ENCODE measurements at places on chromosomes 13 and 19.

DNA sequence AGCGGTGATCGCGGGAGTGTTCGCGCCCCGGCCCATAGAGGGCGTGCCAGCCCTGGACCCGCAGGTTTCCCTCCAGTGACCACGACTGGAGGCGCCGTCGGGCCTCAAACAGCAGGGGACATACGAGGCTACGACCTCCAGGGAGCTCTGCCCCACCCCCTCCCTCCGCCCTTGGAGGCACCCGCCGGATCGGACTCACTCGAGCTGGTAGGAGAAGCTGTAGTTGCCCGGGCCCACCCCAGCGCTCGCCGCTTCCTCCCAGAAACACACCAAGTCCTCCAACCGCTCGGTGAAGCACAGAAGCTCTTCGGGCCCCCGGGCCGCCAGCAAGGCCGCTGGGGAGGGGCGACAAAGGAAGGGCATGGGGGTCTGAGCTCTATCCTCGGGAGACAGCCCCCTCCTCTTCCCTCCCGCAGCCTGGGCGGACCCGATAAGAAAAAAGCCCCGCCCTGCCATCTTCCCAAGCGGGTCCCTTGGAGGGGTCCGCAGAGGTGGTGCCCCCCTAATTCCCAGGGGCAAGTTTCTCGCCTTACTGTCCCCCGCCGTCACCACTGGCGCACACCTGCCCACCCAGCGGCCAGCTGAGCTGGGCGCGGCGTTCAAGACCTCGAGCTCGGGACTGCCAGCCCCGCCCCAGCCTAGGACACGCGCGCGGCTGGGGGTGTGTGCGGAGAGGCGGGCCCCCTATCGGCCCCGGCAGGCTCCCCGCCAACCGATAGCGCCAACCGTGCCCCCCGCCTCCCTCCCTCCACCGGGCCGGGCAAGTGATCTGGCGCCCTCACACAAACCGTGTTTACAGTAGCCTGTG lies 1.0 kb downstream of the EPOR start:
- H3K36me3 ChIP-seq, result no peaks in the 10 kb centered on the region
- no peaks in the 10 kb centered on the region for H3K4me1 ChIP-seq
- peak overlapping the region; percentile 42 for H3K4me3 ChIP-seq
- H3K27ac ChIP-seq, result peak overlapping the region; percentile 53
- no peaks in the 10 kb centered on the region for H3K27me3 ChIP-seq

DNA sequence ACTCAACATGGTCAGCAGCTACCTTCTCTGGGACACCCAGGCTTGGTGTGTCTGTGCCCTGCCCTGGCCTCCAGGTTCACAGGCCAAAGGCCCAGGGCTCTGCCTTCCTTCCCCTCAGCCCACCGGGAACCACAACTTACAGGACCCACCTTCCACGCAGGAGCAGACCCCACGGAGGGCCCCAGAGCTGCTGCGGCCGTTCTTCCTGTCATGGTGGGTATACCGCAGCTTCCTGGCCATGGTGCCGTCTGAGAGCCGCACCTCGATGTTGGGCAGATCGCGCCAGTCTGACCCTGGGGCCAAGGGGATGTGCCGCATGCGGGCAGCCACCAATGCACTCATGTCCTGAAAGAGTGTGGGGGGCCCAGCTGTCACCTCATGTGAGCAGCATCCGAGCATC lies 17.2 kb upstream of the EIF3G start:
- H3K27me3 ChIP-seq, result no peaks in the 10 kb centered on the region
- no peaks in the 10 kb centered on the region for H3K4me1 ChIP-seq
- H3K36me3 ChIP-seq, result peaks cover 68% of the 10 kb centered on the region
- DNase-seq, result no peak

GRCh38 chr19:13615890-13616289 lies 109.6 kb upstream of the CACNA1A start:
- no peaks in the 10 kb centered on the region for H3K4me1 ChIP-seq
- no peak overlapping the region for H3K27ac ChIP-seq
- DNase-seq, result no peak
- H3K36me3 ChIP-seq, result no peaks in the 10 kb centered on the region
- no peak overlapping the region for H3K4me3 ChIP-seq
- no peaks in the 10 kb centered on the region for H3K27me3 ChIP-seq

DNA sequence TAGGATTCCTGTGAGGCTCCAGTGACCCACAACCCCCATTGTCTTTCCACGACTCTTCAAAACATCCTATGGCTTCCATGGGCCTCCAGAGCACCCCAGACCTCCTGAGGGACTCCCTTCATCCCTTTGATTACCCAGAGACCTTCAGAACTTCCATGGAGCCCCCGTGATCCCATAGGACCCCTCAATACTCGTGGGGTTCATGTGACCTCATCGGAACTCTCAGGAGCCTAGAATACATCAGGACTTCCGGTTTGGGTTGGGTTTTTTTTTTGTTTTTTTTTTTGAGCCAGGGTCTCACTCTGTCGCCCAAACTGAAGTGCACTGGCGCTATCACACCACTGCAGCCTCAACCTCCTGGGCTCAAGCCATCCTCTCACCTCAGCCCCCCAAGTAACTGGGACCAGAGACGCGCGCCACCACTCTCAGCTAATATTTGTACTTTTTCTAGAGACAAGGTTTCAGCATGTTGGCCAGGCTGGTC lies 774 bp downstream of the ALDH16A1 start:
- H3K4me1 ChIP-seq, result no peaks in the 10 kb centered on the region
- H3K4me3 ChIP-seq, result peak overlapping the region; percentile 73

DNA sequence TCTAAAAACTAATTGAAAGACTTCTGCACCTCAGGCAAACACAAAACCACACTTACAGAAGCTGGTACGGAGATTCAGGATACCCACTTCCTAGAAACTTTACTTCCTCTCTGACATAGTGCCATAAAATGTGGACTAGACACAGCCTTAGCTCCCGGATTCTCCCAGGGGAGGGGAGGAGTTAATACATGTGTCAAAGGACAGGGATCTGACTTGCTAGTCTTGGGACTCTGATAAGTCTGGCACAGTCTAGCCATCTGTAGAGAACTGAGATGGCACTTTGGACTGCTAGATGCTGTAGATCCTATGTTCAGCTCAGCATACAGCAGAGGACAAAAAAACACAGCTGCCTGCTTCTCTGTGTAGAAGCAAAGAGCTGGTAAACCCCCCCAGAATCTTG lies 769.8 kb upstream of the MIR17HG start:
- H3K36me3 ChIP-seq, result no peaks in the 10 kb centered on the region
- H3K27me3 ChIP-seq, result no peaks in the 10 kb centered on the region
- DNase-seq, result no peak
- no peak overlapping the region for H3K27ac ChIP-seq
- H3K4me1 ChIP-seq, result no peaks in the 10 kb centered on the region

GRCh38 chr13:42320375-42320787 lies 48.4 kb downstream of the AKAP11 start:
- DNase-seq, result no peak
- no peaks in the 10 kb centered on the region for H3K4me1 ChIP-seq
- H3K4me3 ChIP-seq, result no peak overlapping the region
- peak overlapping the region; percentile 63 for H3K27ac ChIP-seq
- no peaks in the 10 kb centered on the region for H3K27me3 ChIP-seq

GRCh38 chr13:47945738-47946137 lies 55.3 kb downstream of the SUCLA2 start:
- no peaks in the 10 kb centered on the region for H3K27me3 ChIP-seq
- DNase-seq, result no peak
- H3K4me3 ChIP-seq, result no peak overlapping the region

- H3K27ac ChIP-seq, result no peak overlapping the region
- H3K4me1 ChIP-seq, result no peaks in the 10 kb centered on the region
- no peaks in the 10 kb centered on the region for H3K27me3 ChIP-seq
Measured at GRCh38 chr13:24894972-24895300, 131.0 kb downstream of the RNF17 start.

GRCh38 chr13:87680298-87680697 lies 9.1 kb downstream of the SLITRK5 start:
- no peak overlapping the region for H3K27ac ChIP-seq
- no peak for DNase-seq
- no peaks in the 10 kb centered on the region for H3K36me3 ChIP-seq
- no peak overlapping the region for H3K4me3 ChIP-seq

DNA sequence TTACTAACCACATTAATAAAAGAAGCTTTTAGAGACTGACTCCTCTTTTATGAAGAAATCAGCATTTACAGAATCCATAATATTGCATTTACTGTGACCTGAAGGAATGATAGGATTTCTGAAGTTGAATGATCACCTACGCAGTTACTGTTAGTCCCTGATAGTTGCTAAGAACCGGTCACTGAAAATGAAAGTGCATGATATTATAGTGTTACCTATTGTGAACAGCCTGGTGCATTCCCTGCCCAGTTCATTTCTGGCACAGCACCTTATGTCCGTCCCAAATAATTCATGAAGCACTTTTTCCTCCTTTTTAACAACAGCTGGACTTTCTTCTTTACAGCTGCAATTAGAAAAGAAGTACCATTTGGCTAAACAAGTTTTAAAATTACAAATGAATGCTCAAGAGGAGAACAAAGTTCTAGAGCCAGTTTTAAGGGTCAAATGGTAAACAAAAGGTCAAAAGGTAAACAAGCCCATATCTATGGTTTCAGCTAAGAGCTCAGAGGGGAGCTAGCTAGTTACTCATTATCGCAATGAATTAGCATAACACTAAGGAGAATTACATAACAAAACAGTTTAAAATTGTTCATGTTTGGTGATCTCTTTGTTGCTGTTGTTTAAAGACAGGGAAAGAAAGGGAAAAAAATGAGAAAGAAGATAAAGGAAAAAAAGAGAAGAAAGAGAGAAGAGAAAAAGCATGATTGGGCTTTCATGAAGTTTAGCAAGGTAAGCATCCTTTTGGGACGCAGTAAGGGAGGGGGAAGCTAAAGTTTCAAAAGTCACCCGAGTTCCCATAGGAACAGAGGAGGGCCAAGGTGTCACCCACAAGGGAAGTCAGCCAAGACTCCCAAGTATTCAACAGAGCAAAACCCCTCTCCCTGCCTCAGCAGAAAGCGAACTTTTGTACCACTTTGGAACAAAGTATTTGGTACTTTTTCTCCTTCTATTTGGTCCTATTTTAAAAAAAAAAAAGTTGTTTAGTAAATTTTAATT lies 50.2 kb downstream of the FLT3 start:
- no peak overlapping the region for H3K4me3 ChIP-seq
- no peaks in the 10 kb centered on the region for H3K36me3 ChIP-seq
- no peak for DNase-seq

DNA sequence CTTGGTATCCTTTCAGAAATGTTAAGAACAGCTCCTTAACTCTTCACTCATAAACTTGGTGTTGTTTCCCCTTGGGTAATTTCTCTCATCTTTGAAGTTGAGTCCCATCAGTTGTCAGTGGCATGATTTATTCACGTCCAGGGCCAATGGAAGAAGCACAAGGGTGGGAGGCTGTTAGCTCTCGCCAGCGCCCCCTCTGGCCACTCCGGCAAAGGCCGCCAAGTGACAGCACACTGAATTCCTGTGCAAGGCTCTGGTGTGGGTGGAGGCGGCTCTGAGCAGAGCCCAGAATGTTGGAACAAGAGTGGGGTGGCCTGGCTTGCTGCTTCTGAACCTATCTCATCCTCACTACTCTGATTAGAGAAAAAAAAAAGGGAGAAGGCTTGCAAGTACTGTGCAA lies 13.1 kb upstream of the MEDAG start:
- H3K4me1 ChIP-seq, result no peaks in the 10 kb centered on the region
- no peak for DNase-seq
- H3K4me3 ChIP-seq, result no peak overlapping the region
- no peak overlapping the region for H3K27ac ChIP-seq

DNA sequence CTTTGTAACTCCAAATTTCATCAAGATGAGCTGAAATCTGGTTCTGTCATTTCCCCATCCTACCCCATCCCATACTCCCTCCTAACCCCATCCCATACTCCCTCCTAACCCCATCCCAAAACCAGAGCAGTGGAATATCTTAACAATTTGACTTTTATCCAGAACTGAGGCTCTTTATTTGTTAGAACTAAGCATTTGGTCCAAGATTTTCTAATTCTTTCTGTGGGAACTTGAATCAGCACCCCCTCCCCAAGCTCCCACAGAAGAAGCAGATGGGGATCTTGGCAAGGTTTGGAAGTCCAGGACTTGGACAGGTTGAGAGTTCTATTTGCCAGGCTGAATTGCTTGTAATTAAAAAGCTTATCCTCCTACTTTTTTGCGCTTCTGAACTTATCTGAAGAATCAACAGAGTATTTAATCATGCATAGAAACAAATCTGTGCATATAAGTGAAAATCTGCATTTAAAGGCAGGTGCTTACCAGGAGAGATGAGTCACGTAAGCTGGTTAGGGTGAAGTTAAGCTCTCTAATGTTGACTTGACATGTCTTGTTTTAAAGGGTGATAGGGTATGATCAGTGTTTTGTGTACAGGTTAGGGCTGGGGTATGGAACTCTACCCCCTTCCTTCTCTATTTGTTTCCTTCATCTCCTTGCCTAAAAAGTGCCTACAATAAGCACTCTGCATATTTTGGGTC lies 111.1 kb downstream of the COG6 start:
- no peaks in the 10 kb centered on the region for H3K27me3 ChIP-seq
- no peak for DNase-seq
- no peak overlapping the region for H3K27ac ChIP-seq
- H3K4me3 ChIP-seq, result no peak overlapping the region
- H3K4me1 ChIP-seq, result no peaks in the 10 kb centered on the region
- no peaks in the 10 kb centered on the region for H3K36me3 ChIP-seq

- H3K4me1 ChIP-seq, result peaks cover 21% of the 10 kb centered on the region
- DNase-seq, result peak; percentile 81
- H3K27me3 ChIP-seq, result no peaks in the 10 kb centered on the region
- peak overlapping the region; percentile 11 for H3K4me3 ChIP-seq
- H3K36me3 ChIP-seq, result no peaks in the 10 kb centered on the region
Measured at GRCh38 chr19:1076951-1077350, 10.0 kb downstream of the ARHGAP45 start.

DNA sequence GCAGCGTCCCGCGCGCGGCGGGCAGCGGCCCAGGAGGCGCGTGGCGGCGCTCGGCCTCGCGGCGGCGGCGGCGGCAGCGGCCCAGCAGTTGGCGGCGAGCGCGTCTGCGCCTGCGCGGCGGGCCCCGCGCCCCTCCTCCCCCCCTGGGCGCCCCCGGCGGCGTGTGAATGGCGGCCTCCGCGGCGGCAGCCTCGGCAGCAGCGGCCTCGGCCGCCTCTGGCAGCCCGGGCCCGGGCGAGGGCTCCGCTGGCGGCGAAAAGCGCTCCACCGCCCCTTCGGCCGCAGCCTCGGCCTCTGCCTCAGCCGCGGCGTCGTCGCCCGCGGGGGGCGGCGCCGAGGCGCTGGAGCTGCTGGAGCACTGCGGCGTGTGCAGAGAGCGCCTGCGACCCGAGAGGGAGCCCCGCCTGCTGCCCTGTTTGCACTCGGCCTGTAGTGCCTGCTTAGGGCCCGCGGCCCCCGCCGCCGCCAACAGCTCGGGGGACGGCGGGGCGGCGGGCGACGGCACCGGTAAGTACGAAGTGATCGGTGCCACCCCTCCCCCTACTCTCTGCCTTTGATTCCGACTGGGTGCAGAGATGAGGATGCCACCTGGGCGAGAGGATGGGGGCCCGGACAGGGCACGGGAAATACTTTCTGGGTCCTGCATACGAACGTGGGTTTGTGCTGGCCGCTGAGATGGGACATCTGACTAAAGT lies 874 bp downstream of the TRIM28 start:
- H3K4me1 ChIP-seq, result peaks cover 15% of the 10 kb centered on the region
- peak overlapping the region; percentile 99 for H3K27ac ChIP-seq
- no peaks in the 10 kb centered on the region for H3K27me3 ChIP-seq
- H3K36me3 ChIP-seq, result peaks cover 27% of the 10 kb centered on the region
- DNase-seq, result peak; percentile 75
- peak overlapping the region; percentile 88 for H3K4me3 ChIP-seq

GRCh38 chr19:50551715-50552187 lies 16.5 kb downstream of the LRRC4B start:
- no peak overlapping the region for H3K4me3 ChIP-seq
- no peak overlapping the region for H3K27ac ChIP-seq
- no peak for DNase-seq
- no peaks in the 10 kb centered on the region for H3K4me1 ChIP-seq
- no peaks in the 10 kb centered on the region for H3K36me3 ChIP-seq

Measured in right lobe of liver (tissue), 6 donors.